Stimulated activated CD8-positive, alpha-beta memory T cell treated with anti-CD3 and anti-CD28 coated beads, Interleukin-7, amount 100 ng/mL, for 1 hour (primary cell): ENCODE measurements at places on chromosomes 5 and 9.

GRCh38 chr9:79962836-79963235 lies 391.1 kb downstream of the TLE4 start:
- no peak for DNase-seq

DNA sequence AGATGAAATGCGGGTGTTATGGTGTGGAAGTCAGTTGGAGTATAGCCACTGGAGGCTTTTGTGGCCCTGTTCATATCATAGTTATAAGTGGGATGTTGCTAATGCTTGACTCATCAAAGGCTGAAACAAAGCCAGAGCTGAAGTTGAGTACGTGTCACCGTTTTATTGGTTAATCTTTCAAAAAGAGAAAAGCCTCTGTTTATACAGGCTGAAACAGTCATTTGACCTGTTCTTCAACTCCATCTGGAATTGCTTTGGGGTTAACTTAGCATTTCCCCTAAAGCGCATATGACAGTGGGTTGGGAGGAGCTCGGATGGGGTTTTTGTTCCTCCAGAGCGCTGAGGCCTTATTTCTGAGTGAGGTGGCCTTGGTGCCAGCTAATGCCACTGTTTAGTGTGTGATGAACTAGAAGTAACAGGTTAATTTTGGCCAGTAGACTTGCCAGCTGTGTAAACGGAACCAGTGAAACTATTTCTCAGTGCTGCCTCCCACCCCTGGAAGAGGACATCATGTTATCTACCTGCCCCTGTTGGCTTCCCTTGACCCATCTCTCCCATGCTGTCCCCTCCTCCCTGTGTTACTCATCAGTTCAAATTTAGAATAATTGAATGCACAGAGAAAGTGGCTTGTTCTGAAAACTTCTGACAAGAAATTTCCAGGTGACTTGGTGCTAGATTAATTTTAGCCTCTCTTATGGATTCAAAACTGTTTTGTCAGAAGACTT lies 34.2 kb downstream of the MTAP start:
- no peak for DNase-seq

GRCh38 chr5:124669956-124670721 lies 76.3 kb downstream of the ZNF608 start:
- no peak for DNase-seq

DNA sequence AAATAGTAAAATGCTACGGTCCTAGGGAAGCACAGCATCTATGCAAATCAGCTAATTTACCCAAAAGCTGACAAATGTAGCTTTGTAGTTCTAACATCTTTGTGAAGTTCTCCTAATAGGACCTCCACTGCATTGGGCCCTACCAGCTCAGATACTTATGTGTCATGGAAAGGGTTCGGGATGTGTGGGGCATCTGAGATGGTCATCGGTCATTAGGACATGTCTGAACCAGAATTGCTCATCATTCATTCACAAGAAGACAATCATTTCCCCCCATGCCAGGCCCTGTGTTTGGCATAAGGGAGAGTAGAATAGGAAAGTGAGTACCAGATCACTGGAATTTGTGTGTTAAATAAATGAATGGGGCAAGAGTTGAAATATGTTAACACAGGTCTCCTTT lies 35.7 kb downstream of the PWWP2A start:
- no peak for DNase-seq

- DNase-seq = no peak
Observed at GRCh38 chr9:82490019-82490499, 501.5 kb downstream of the SPATA31D1 start.

DNA sequence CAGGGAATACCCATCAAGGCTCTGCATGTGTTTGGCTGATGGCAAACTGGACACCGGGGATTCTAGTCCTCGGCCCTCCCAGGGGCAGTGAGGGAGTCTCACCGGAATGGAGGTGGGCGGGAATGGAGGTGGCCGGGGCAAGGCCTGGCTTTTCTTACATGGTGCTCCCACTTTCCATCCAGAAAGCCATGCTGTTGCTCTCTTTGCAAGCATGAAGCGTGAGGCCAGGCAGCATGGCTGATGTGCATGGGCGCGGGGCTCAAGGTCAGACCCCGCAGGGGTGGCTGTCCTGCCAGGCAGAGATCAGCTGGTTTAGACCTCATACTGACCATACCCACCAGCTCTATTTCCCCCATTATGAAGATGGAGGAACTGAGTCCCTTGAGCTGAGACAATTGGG lies 108.0 kb upstream of the PHYKPL start:
- DNase-seq = no peak

- no peak for DNase-seq
Observed at GRCh38 chr5:90802474-90803317, 244.1 kb downstream of the ADGRV1 start.

- DNase-seq = no peak
Observed at GRCh38 chr9:69645488-69645887, 26.7 kb downstream of the APBA1 start.

GRCh38 chr9:136681029-136681428 lies 6.2 kb downstream of the AGPAT2 start:
- DNase-seq = no peak

DNA sequence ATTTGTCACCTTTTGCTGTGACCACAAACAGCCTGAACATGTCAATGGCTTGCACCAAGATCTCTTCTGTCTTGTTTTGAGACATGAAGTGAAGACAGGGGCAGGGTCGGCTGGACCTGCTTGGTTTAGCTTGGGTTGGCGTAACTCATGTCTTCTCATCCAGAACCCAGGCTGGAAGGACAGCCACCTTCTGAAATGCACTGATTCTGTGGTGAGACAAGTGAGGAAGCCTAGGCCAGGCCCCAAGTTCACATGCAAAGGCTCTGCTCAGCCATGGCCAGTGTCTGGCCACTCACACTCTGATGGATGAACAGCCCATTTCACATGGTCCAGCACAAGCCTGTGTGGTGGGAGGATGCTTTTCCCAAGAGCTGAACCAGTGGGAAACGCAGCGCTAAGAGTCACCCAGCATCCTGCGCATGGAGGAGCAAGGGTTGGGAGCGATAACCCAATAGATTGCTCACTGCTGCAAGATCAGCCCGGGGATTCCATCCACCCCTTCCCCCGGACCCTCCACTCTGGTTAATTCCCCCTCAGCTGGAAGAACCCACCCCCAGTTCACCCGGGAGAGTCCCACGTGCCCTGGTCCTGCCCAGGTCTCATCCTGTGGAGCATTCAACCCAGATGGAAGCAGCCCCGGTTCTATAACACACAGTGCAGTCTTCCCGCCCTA lies 16.2 kb upstream of the MED10 start:
- DNase-seq = no peak

DNA sequence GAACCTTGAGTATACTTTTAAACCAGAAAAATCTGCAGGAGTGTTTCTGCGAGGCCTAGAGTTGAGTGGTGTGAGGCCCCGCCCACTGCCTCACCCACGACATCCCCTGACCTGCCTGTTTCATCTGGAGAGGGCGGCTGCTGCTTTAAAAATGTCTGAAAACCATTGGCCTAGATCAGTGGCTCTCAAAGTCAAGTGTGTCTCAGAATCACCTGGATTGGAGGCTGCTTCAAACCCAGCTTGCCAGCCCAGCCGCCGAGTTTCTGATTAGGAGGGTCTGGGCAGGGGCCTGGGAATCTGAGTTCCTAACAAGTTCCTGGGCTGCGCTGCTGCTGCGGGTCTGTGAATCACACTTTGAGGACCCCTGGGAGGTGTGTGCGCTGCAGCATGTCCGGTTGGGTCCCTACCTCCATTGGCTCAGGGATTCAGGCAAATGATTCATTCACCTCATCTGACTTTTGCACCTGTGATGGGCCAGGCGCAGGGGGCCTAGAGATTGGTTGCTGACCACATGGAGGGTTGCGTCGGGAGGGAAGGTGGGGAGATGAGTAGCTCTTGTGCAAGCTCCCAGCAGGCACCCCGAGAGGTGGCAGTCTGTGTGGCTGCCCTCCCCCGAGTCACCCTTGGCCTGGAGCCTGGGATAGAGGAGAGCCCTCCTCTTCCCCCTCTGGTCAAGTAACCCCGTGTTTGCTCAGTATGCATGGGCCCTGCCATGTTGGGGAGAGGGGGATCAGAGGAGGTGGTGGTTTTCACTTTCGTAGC lies 27.6 kb upstream of the HMCN2 start:
- no peak for DNase-seq

GRCh38 chr5:75831561-75831960 lies 114.3 kb upstream of the POC5 start:
- no peak for DNase-seq

DNA sequence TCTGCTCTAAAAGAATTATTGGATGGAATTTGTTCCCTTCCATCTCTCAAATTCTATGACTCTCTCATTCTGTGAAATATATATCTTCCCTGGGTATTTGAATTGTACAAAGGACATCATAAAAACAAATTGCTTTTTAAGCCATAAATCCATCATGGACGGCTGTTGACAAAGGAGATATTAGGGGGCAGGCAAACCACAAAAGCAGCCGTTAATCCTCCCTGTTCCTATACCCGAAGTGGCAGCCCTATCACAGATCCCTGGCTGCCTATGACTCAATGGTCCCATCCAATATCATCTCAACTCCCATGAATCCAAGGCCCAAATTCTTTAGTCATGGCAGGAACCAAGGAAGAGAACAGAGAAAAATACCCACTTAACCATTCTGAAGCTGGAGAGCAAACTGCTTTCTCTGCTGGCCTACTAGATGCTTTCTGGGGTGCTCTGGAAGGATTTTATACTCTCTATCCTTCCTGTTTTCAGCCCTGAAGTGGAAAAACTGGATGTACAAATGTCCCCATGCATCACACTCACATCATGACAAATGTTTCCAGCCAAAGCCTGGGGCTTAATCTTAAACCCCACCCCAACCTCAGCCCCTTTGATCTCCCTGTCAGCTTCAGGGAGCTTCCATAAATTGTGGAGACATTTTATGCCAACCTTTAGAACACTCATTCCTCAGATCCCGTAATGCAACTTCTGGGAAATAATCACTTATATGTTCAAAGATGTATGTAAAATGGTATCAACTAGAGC lies 59.5 kb downstream of the FAM114A2 start:
- DNase-seq = no peak

- DNase-seq = no peak
Observed at GRCh38 chr5:171978519-171978918, 27.9 kb downstream of the FBXW11 start.

DNA sequence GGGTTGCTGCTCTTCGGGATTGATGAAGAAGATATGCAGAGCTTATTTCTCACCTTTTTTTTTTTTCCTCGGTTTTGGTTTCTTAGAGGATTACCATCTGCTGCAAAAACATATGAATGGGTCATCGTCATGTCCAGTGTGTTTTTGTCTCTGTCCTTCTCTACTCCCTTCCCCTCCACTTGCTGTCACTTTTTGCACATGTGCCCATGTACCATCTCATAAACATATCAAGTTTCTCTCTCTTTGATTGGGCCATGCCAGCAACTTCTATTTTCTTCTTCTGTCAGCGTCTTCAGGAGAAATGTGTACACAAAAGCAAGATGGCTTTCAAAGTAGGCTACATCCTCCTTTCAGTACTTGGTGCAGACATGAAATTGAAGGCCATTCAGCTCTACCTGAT lies 57.1 kb downstream of the ZNF462 start:
- DNase-seq = no peak

GRCh38 chr5:175092691-175093090 lies 351.3 kb downstream of the DRD1 start:
- DNase-seq = no peak

- DNase-seq = no peak
Observed at GRCh38 chr5:82873452-82873851, 203.7 kb downstream of the TMEM167A start.

DNA sequence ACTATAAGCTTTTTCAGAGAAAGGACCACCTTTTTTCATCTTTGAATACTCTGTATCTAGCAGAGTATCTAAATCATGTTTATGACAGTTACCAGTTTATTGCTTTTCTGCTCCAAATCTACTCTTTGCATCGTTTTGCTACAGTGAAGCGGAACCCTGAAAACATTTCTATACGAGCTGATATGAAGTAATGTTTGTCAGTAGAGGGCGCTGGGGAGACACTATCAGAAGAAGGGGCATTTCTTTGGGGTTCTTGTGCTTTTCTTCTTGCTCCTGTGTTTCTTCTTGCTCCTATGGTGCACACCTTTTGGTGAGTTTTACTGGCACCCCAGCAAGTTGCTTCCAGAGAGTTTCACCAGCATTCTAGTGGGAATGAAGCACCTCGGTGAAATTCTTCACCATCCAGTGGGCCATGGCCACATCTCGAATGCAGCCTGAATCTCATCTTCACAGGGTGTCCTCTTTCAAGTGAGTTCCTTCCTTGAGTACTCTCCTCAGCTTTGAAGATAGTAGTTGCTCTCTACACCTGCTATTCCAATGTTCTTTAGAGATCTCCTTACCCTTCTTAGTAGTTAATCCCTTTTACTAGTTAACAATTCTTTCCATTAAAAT lies 98.4 kb downstream of the FGF1 start:
- DNase-seq = no peak

DNA sequence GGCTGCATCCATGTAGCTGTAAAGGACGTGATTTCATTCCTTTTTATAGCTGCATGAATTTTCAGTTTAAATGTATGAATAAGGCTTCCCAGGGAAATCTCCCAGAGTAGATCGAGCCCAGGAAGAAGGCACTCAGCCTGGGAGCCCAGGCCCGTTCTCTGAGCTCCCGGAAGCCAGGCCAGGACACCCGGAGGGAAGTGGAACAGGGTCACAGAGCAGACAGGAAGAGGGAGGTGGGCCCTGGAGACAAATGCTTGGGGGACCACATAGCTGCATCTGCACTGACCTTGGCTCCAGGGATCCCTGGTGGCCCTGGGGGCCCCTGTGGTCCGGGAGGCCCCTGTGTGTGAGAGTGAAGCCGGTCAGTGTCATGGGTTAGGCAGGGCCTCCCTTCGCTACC lies 19.7 kb upstream of the PHYKPL start:
- DNase-seq = no peak

DNA sequence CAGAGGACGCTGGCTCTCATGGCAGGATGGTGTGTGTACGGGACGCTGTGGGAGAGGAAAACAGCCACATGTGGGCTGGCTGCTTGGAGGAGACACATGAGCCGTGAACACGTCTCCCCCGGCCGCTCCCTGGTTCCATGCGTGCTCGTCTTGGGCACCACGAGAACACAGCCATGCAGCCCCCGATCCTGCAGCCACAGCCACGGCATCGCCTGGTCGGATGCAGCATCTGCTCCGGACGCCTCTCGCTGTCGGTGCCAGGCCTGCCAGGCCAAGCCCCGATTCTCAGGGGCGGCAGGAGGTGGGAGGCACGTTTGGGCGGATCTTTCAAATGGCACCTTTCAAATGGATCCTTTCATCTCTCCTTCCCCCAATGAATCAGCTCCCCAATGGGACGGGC lies 3.2 kb downstream of the LCN10 start:
- no peak for DNase-seq

- DNase-seq = no peak
Observed at GRCh38 chr9:127451858-127452656, 747 bp downstream of the LRSAM1 start.

DNA sequence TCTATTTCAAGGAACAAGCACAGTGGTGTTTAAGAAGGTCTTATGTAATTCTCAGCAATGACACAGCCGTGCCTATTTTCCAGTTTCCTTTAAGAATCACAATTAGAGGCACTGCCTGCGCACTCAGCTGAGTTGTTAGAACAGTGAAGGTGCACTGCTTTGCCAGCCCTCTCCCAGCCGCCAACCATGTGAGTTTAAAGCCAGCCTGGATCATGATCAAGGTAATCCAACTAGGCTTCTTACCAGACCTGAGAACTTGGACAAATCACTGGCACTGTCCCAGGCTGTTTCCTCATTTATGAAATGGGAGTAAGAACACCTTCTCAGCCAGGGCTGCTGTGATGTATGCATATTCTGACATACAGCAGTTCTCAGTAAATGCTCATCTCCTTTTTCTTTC lies 99.6 kb downstream of the ASTN2 start:
- DNase-seq = no peak
